Stimulated activated CD4-positive, alpha-beta T cell treated with anti-CD3 and anti-CD28 coated beads, Interleukin-4, amount 100 ng/mL, for 4 hours (primary cell): ENCODE measurements at places on chromosomes 7 and 10.

- no peak for DNase-seq
These were observed 42.3 kb downstream of the FEZF1 start for GRCh38 chr7:122262246-122262645.

- DNase-seq: no peak
These were observed 19.0 kb upstream of the ST8SIA6 start for GRCh38 chr10:17473228-17473950.

- no peak for DNase-seq
These were observed 133.6 kb upstream of the JCAD start for GRCh38 chr10:30192846-30193608.

DNA sequence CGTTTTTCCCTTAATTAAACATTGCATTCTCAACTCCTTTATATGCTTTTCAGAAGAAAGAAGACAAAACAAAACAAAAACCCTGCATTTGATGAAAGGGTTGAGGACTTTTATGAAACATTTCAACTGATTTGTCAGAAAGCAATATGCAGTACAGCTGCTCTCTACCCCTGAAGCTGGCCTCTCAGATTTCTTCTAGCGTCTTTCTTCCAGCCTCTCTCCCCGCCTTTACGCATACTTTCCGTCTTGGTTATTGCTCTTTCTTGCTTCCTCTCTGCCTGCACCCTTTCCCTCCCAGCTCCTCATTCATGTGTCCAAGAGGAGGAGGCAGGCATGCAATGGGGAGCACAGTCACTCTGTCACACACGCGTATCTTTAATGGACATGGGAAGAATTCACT, 91.0 kb upstream of the COL1A2 start:
- no peak for DNase-seq

GRCh38 chr10:78458983-78459638, 425.4 kb downstream of the RPS24 start:
- DNase-seq: no peak

DNA sequence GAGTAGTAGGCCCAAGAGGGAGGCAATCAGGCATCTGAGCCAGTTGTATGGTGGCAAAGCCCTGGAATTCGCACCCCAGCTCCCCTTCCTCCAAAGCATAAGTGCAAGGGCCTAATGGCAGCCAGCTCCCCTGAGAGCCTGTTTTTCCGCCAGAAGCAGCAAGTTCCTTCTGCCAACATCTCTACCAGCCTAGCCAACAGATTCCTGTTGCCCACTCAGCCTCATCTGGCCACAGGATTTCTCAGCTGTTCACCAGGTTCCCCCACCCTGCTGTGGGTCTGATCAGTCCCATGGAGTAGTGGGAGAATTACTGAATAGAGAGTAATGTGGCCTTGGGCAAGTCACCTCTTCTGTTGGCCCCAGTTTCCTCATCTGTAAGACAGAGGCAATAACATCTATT, 186.2 kb upstream of the PDE1C start:
- DNase-seq: no peak

DNA sequence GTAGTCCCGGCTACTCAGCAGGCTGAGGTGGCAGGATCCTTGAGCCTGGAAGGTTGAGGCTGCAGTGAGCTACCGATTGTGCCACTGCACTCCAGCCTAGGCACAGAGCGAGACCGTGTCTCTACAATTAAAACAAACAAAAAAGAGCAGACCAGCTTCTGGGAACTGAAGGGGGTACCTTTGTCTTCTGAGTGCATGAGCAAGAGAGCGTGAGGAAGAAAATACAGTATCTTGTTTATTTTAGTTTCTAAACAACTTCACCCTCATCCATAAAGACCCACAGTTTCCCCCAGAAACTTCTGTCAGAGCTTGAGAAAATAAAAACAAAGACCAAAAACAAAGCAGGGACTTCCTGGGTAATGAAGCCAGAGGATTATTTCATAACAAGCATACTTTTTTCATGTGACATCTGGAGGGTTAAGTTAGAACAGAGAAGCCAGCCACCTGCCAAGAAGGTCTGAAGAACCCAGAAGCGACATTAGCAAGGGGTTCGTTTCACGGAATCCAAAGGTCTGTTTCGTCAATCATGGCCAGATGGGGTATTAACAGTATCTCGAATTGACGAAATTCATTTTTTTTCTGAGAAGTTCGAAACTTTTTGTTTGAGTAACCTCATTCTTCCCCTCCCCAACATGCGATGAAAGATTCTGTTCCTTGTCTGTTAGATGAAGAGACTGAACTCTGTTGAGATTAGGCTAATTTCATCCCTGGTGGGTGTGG, 10.2 kb upstream of the IL2RA start:
- no peak for DNase-seq

GRCh38 chr7:150983893-150984368, 5.8 kb upstream of the KCNH2 start:
- no peak for DNase-seq

- no peak for DNase-seq
These were observed 13.0 kb downstream of the OR9A2 start for GRCh38 chr7:143013893-143014292.

- DNase-seq: peak; percentile 83
These were observed 13.7 kb upstream of the KBTBD2 start for GRCh38 chr7:32905175-32905662.

- no peak for DNase-seq
These were observed 6.4 kb downstream of the TAS2R41 start for GRCh38 chr7:143484119-143484518.

DNA sequence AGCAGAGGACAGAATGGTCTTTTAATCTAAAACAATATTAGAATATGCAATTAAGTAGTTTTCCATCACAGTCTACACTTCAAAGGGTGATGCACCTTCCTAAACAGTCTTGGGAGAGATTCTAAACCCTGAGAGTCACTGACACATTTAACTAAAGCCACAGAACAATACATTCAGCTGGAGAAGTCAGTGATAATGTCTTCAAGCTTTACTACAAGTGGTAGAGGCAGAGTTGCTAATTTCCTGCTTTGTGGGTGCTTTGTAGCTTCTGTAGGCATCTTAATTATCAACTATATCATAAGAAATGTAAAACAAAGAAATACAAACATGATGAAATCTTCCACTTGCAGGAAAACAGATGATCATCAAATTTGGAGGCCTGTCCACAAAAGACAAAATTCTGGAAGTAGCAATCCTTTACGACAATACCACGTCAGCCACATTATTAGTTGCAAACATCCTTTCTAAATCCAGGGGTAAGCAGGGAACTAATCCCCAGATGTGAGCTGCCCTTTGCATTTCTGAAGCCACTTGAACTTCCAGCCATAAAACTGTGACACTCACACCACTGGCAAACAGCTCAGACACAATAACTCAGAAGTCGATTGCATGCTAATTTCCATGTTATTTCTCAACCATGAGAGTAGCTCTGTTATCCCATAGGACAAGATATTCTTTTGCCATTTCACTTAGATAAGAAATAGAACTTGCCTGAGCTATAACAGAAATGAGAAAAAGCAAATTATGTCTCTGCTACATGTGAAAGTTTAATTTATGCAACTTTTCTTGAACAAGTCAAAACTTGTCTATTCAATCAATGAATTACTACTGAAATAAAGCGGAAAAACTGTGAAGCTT, 212.2 kb downstream of the FAM107B start:
- DNase-seq: no peak

DNA sequence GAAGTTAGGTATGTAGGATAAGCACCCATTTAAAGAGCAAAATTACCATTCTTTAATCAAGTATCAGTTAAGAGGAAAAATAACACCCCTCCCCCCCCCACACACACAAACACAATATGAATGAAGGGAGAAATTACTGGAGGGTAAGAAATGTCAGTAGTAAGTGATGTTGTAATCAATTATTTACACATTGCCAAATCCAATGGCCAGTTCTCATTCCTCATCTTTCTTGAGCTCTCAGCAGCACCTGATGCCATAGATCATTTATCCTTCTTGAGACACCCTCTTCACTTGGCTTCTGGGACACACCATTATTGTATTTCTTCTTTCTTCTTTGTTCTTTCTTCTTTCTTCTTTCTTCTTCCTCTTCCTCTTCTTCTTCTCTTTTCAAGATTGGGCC, 33.7 kb upstream of the FAM3C start:
- no peak for DNase-seq

DNA sequence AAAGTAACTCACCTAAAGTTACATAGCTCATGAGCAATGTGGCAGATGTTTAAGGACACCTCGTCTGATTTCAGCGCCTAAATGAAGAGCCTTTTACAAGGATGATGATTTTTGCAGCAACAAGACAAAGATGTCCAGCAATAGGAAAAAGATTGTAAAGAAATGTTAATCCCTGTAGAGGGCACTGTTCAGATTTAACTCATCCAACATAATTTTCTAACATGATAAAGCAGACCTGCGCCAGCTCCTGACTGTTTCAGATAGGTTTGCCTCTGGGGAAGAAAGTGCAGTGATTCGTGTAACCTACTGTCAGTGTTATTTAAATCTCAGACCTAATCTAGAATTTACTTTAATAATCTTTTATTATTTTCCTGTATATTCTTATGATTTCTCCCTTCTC, 595.2 kb downstream of the AUTS2 start:
- DNase-seq: no peak

- no peak for DNase-seq
These were observed 30.8 kb upstream of the EMX2 start for GRCh38 chr10:117511601-117512390.

GRCh38 chr10:120575411-120575810, 118.4 kb downstream of the PLPP4 start:
- no peak for DNase-seq

- DNase-seq: no peak
These were observed 96.7 kb downstream of the TWIST1 start for GRCh38 chr7:19020711-19021110.

DNA sequence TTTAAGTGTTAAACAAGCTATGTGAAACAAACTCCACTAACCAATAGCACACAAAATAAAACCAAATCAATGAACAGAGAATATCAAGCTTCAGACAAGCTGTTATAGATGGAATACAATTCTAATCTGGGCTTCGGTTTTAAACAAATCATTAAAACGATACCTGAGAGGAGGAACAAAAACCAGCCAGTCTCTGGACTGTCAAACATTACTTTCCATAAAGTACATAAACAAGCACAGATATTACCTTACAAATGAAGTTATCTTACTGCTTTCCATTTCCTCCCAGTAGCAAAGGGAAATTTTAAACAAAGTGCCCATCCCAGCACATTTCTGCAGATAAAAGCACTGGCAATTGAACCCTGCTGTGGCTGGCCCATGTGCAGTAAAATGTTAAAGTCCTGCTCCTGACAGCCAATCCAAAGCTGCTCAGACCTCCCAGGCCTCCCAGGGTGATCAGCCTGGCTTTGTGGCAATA, 128.0 kb downstream of the NRCAM start:
- DNase-seq: no peak

- DNase-seq: no peak
These were observed 214.5 kb downstream of the MBL2 start for GRCh38 chr10:52558090-52558489.

DNA sequence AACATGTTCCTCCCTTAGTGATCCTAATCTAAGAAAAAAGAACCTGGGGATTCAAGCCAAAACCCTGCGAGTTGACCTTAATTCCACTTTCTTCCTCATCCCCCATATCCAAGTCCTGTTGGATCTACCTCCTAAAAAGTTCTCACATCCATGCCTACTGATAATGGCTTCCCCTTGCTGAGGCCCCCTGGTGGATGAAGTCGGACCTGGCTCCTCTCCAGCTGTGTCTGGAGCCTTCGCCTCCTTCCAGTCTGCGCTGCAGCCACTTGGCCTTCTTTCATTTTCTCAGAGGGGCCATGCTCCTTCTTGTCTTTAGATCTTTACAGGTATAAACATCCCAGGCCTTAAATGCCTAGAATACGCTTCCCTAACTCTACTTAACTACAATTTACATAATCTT, 8.1 kb downstream of the PDE1C start:
- DNase-seq: no peak

- no peak for DNase-seq
These were observed 316.7 kb downstream of the FGFR2 start for GRCh38 chr10:121281576-121281975.

- DNase-seq: no peak
These were observed 82.4 kb upstream of the BTBD16 start for GRCh38 chr10:122188706-122189105.

GRCh38 chr7:637826-638225, 88.7 kb upstream of the DNAAF5 start:
- DNase-seq: no peak

GRCh38 chr10:116002735-116003134, 270.3 kb downstream of the GFRA1 start:
- no peak for DNase-seq

DNA sequence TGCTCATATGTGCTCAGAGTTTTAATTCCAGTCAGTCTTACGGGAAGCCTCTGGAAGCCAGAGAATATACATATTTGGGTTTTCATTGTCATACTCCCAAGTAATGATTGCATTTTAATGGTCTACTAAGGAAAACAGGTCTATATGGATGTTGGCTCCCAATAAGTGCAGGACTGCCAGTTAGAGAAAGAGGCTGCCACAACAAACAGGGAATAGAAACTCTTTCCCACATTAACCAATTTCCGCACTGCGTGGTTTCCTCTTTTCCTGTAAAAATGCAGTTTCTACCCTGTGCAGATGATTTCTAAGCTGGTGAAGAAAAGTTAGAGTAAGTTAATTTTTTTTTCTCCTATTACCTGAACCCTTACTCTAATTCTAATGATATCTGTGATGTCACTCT, 78.2 kb downstream of the CCSER2 start:
- no peak for DNase-seq

GRCh38 chr7:50589364-50589763, 24.2 kb upstream of the DDC start:
- no peak for DNase-seq

DNA sequence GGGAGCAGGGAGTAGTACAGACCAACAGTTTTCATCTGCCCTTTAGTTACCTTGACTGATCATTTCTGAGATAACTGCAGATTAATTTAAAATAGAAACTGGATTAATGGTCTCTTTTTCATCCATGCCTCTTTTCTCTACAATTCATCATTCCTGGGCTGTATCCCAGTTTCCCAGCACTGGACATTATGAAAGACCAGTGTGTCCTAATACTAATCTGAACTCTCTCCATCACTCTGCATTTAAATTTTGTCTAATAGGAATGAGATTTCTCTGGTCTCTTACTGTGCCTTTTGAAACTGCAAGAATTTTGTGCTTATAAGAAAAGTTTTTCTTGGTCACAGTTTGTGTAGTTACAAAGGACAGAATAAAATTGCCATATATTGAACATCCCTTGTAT, 12.7 kb downstream of the PLEKHA8 start:
- no peak for DNase-seq

- no peak for DNase-seq
These were observed 36.5 kb downstream of the EMX2 start for GRCh38 chr10:117578999-117579590.

DNA sequence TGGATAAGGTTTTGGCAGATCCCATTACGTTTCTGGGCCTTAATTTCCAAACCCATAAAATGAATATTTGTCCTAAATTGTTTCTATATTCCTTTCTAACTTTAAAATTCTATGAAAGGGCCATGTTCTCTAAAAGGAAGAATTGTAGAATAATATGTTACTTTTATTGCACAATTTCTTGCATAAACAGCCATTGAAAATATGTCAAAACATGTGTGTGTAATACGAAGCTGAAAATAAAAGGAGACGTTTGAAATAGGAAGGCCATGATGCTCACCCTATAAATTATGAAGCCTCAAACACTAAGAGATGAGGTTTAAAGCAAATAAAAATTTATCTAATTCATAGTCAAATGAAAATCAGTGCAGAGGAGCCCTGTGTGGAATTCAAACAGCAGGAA, 145.0 kb upstream of the LRRTM3 start:
- no peak for DNase-seq
